ENCODE measurements at places on chromosomes 6 and 20.

DNA sequence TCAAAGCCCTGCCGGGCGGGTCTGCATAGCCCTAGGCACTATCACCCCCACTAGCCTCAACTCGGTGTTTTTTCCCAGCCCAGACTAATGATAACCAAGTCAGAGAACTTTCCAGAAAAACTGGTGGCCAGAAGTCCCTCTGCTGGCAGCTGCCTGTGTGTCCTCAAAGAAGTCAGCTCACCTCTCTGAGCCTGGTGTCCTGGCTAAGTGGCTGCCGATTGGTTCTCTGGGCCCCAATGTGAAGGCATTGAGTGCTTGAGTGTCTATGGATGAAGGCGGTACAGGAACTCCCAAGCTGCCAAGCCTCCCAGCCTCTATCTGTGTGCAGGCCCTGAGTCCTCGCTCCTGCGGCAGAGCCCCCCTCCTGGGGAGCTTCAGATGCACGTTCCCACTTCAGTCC, 355.6 kb downstream of the TAF4 start:
- DNase-seq: no peak

DNA sequence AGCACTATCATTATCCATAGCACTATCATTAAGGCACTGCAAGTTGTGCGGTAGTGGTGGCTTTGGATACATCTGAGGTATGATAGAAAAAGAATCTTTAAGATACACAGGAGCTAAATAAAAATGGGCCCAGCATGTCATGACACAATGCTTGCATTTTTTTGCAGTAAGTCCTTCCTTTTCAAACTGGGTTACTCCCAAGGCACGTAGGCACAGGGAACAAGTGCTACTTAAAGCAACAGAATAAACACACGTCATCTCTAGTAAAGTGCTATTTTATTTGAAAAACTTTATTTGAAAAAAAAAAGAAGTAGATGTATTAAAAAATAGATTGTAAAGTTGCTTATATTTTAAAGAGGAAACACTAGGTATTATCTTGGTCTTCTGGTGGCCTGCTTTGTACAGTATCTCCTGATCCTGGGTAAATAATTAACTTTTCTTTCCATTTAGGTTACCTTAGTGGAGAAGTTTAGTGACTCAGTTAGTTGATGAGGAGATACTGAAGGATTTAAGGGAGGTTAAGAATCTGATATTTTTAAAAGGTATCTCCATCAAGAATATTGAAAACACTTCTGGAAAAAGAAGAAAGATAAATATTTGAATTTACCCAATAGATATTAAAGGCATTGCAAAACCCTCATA, 129.6 kb downstream of the EDN1 start:
- no peak for DNase-seq

- DNase-seq: no peak
Measured at GRCh38 chr6:19664050-19664449, 173.1 kb upstream of the ID4 start.

DNA sequence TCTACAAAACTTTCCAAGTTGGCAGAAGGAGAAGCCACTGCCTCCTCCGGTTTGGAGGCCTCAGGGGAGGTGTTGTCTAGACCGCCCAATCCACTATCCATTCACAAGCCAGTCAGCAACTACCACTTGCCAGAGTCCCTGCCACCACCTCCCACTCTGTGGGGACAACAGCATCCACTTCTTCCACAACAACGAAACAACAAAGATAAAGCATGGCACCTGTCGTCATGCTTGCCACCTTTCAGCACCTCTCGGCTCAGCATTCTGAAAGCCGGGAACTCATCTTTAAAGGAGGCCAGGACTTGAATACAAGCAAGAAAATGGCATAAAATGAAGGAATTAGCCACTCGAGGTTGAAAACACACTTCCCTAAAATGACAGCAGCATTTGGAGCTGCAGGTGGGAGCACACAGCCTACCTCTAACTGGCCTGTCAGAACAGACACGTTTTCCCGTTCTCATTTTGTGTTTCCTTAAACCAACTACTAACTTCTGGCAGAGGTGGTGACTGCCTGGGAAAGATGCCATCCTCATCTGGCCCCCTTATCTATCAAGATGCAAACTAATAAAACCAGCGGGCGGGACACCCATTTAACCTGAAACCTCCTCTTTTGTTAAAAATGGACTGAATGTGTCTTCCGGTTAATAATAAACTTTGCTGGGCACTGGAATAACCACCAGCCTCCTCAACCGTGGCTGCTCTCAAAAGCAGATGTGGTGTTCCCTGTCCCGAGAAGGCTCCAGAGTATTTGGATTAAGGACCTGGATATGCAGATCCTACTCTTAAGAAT, 21.7 kb downstream of the YTHDF1 start:
- no peak for DNase-seq

- no peak for DNase-seq
Measured at GRCh38 chr6:106692112-106692818, 62.9 kb downstream of the QRSL1 start.

GRCh38 chr20:18019068-18019467, 38.6 kb downstream of the OVOL2 start:
- no peak for DNase-seq

GRCh38 chr6:118862443-118862842, 31.5 kb upstream of the ASF1A start:
- no peak for DNase-seq

DNA sequence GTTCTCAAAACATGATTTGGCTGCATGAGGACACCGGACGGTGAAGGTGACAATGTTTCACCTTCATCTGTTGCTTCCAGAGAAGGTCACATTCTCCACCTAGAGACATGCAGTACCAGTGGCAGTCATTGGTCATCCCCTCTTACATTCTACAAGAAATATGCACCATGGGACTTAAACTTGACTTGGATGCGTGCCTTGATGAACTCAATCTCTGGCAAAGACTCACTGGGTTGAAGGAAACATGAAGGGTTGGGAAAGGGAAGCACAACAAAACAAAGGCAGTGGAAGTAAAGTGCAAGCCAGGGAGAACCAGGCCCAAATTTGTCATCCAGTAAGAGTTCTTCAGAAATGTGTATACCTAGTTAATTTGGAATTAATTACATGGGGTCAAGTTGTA, 39.4 kb upstream of the ARMH2 start:
- no peak for DNase-seq

- DNase-seq: no peak
Measured at GRCh38 chr20:17638835-17639407, 43.1 kb downstream of the RRBP1 start.

DNA sequence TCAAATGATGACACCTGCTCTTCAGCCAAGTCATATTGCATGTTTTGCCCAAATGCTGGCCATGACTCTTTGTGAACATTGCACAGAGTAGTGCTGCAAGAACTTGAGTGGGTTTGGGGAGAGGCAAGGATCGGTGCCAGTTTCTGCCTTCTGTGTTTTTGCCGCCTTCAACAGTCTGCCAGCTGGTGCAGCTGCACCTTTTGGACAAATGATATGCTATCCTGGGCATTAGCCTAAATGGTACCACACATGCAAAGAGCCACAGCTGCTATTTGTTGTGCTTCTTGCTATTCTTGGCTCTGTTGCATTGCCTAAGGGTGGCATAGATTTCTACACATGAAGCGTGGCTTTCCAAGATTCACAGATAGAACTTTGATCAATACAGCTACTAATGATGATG, 189.0 kb upstream of the CCN2 start:
- no peak for DNase-seq

- no peak for DNase-seq
Measured at GRCh38 chr20:25496968-25497401, 88.3 kb downstream of the NINL start.

GRCh38 chr6:130935978-130936377, 108.8 kb downstream of the SMLR1 start:
- no peak for DNase-seq

DNA sequence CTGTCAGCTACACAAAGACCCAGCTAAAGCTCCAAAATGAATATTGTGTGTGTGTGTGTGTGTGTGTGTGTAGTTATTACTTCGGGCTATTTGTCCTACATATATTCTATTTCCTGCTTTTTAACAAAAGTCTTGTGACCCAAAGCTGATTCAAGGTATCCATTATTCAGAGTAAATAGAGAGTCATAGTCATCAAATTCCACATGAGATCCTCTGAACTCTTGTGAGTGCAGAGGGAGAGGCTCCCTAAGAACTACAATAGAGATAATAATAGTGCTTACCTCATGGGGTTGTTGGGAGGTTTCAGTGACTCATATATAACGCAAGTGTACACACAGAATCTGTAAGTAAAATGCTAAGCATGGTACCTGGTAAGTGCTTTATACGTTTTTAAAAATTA, 95.6 kb upstream of the SHLD1 start:
- no peak for DNase-seq

- DNase-seq: no peak
Measured at GRCh38 chr6:66328200-66328599, 621.2 kb upstream of the EYS start.

DNA sequence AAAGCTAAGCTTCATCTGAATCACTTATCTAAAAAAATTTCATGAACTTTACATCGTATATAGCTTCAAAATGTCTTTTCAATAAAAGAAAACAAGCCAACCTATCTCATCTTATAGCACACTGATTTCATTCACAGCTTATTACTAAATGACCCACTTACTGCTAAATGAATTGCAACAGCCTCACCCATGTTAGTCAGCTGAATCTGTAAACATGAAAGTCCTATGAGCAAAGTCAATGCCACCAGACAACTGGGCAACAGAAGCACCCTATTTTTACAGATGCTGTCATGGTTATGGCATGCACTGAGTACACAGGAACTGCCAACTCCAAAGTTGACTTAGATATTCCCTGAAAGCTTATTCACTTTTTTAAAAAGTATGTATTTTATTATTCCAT, 41.2 kb upstream of the DST start:
- DNase-seq: no peak

GRCh38 chr6:13838616-13839015, 24.3 kb upstream of the MCUR1 start:
- DNase-seq: no peak

GRCh38 chr6:109170333-109170732, 75.0 kb downstream of the CEP57L1 start:
- no peak for DNase-seq

- no peak for DNase-seq
Measured at GRCh38 chr6:136961848-136962247, 39.7 kb downstream of the SLC35D3 start.

DNA sequence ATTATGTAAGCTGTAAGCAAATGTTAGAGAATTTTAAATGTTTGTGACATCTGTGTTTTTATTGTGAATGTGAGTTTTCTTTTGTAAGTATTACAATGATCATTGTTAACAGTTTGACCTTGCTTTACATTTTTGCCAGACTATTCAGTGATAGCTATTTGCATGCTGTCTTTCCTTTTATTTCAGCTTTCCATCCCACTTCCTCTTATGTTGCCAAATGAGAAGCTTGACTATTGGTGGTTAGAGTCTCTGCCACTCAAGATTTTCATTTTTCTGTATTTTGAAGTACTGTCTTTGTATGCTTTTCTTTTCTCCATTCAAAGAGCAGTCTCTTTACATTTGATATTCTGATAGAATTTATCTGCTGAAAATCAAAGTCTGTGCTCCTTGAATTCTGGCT, 104.1 kb downstream of the PRIM2 start:
- no peak for DNase-seq

DNA sequence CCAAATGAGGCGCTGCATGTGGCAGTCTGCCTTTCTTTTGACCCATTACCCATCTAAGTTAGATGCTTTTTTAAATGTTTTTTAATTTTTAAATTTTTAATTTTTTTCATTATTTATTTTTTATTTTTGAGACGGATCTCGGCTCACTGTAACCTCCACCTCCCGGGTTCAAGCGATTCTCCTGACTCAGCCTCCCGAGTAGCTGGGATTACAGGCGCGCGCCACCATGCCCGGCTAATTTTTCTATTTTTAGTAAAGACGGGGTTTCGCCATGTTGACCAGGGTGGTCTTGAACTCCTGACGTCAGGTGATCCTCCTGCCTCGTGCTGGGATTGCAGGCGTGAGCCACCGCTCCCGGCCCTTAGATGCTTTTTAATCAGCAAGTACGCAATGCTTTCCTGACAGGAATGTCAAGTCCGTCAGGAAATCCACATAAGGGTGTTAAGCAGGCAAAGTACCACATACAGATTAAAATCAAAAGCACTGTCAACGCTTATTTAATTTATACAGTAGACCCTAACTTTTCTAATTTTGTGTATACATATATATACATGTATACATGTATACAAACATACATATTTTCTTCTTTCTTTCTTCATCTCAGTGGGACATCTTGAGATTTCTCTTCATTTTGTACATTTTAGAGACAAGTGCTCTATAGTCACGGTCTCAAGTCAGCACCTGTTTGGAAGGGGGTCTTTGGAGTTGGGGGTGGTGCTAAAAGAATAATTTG, 995 bp upstream of the GSTA4 start:
- no peak for DNase-seq

DNA sequence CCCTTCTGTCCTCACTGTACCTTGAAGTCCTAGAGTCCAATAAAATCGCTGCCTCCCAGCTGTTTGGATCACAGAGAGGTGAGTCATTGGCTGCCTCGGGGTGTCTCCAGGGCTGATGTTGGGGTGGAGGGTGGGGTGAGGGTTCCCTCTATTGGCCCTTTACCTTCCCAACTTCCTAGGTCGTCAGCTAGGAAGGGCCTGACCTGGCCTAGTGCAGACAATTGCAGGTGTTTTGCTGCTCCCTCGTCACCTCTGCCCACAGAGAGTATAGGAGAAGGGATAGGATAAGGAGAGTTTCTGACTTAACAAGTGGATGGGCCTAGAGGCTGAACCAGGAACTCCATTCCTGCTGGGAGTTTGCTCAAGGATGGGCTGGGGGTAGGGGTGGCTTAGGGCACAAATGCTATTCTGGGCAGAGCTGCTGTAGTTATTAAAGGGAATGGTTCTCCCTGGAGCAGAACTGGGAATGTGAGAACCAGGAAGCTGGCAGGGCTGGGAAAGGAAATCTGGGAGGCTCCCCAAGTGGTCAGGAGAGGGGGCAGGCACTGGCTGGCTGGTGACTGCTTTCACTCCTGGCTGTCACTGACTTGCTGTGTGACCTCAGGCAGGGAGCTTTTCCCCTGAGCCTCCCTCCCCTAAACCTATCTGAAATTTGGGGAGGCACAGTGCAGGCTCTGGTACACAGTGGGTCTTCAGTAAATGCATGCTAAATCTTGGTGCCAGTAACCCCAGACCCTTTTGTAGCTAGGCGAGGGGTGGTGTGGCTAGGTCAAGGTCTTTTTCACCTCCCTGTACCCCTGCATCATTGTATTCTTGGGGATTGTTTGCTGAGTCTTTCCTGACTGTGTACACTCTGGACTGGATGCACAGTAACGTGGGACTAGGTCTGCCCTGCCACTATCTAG, 1.5 kb downstream of the TP53INP2 start:
- no peak for DNase-seq

GRCh38 chr20:10429443-10429981, 4.5 kb downstream of the MKKS start:
- no peak for DNase-seq

GRCh38 chr20:40335437-40335836, 353.6 kb downstream of the MAFB start:
- no peak for DNase-seq

DNA sequence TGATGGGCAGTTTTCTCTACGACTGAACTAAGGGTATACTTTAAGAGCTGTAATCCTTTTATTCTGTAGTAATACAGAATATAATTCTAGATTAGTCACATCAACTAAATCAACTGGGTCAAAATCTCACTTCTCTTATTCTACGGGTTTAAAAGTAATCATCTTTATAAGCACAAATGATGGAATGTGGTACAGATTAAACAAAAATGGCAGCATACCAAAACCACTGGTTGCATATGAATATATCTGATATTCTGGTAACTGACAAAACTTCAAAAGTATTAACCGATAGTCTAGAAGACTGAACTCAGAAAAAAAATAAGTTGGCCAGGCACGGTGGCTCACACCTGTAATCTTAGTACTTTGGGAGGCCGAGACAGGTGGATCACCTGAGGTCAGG, 7.0 kb downstream of the SOD2 start:
- no peak for DNase-seq

Measured in GDM1 (cell line).